ENCODE measurements at places on chromosomes 16 and 17.
A peak's percentile ranks its signal among the peaks of the same experiment; 100 is the strongest.

DNA sequence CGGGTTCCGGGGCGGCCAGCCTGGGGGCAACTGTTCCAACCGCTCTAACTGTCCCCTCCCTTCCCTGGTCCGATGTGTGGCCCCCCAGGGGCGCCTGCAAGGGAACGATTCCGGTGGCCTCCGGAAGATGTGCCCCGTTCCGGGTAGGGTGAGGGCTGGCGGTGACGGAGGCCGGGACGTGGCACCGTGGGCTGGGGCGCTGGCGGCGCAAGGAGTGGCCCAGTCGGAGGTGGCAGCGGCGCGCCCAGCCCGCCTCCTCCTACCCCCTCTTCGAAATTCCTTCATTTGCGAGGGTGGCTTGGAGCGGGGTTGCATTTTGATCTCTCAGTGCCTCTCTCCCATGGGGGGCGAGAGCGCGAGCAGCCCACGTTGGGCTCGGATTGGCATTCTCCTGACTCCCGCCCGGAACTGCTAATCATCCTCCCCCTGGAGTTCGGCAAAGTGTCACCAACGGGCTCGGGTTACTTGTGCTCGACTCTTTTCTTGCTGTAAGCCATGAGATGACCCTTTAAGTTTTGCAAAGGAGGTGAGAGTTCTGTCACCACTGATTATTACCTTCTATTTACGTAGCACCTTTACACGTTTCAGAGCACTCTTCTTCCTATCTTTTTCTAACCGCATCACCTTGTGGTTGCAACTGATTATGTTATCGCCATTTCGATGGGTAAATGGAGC lies 622 bp downstream of the NDEL1 start:
- peak; percentile 19 for DNase-seq

DNA sequence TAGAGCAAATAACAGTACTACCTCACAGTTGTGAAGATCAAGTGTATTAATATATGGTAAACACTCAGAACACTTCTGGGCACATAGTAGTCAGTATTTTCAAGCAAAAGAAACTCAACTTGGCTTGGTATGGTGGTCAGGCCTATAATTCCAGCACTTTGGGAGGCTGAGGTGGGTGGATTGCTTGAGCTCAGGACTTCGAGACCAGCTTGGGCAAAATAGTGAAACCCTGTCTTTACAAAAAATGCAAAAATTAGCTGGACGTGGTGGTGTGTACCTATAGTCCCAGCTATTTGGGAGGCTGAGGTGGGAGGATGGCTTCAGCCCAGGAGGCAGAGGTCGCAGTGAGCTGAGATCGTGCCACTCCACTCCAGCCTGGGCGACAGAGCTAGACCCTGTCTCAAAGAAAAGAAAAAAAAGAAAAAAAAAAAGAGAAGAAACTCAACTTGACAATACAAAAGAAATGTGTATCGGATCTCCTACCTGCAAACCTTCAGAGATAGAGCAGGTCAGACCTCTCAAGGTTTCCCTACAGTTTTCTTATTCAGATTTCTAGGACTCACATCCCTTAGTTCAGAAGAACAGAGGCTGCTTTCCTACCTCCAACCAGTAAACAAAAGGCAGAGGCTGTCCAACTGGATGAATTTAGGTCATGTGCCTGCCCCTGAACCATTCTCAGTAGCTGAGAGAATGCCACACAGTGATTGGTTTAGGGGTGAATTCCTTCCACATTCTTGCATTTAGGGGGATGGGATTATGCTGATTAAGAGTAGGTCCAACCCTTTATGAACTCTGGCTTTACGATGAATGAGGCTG lies 1.7 kb upstream of the KPNA2 start:
- no peak for DNase-seq

DNA sequence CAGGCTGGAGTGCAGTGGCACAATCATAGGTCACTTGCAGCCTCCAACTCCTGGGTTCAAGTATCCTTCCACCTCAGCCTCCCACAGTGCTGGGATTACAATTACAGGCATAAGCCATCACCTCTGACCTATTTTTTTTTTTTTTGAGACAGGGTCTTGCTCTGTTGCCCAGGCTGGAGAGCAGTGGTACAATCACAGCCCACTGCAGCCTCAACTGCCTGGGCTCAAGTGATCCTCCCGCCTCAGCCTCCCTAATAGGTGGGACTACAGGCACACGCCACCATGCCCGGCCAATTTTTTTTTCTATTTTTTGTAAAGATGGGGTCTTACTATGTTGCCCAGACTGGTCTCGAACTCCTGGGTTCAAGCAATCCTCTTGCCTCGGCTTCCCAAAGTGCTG lies 5.6 kb upstream of the GGA2 start:
- no peak for DNase-seq

DNA sequence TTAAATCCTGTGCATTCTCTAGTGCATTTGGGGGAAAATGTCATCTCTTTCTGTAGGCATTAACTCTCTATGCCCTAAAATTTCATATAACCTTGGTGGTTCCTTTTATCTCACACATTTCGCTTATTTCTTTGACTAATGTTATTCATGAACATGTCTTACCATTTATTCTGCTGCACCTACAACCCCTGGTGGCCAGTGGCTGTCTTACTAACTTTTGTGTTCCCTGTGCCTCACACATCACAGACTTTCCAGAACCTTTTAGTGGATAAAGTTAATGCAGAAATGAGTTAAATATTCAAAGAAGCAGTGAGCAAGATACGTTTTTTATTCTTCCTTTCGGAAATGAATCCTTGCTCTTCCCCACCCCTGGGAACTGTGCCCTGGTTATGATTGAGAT lies 111.9 kb downstream of the CDH13 start:
- no peak for DNase-seq

DNA sequence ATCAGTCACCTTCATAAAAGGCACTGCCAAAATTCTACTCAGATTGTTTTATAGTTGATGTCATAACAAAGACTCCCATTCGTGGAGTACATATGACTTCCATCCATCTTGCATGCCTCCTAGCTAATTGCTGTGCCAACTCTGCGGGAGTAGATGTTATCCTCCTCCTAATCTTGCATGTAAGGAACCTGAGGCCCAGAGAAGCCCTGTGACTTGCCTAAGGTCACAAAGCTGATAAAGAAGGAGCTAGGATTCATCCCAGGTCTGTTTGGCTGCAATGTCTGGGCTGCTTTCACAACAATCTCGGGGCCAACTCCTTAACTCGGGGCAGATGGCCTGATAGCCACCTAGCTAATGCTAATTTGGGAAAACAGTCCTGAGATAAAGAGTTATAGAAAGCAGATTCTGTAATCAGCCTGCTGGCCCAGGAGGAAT lies 87.3 kb downstream of the YPEL2 start:
- DNase-seq = no peak

DNA sequence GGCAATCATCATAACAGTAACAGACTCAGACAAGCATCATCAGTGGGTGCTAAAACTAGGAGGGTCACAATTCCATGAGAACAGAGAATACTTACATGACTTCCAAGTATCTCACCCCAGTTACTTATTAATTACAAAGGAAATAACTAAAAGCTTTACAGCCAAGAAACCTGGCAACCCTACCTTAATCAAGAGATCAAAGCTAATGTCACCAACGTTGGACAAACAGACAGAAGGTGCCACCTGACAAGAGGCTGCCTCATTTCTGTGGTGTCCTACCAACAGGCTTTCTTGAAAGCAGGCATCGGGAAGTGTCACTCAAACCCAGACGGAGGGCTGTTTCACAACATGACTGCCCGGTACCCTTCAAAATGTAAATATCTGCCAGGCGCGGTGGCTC lies 84.6 kb downstream of the RMI2 start:
- DNase-seq = no peak

- no peak for DNase-seq
These were observed 25.6 kb downstream of the MGAT5B start for GRCh38 chr17:76893623-76894334.

DNA sequence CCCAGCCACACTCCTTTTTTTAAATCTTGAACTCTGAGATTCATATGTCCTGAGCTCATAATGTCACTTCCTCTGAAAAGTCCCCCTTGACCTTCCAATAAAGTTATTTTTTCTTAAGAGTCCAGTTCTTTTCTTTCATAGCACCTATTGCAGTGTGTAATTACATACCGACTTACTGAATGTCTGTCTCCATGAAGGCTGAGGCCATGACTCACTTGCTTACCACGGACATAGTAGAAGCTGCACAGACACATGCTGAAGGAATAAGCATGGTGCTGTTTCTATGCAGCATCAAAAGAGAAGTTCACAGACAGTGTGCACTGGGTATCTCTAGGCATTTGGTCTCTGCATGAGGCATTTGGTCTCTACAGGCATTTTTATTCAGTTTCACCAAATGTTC lies 77.2 kb downstream of the C17orf67 start:
- DNase-seq = peak; percentile 76

DNA sequence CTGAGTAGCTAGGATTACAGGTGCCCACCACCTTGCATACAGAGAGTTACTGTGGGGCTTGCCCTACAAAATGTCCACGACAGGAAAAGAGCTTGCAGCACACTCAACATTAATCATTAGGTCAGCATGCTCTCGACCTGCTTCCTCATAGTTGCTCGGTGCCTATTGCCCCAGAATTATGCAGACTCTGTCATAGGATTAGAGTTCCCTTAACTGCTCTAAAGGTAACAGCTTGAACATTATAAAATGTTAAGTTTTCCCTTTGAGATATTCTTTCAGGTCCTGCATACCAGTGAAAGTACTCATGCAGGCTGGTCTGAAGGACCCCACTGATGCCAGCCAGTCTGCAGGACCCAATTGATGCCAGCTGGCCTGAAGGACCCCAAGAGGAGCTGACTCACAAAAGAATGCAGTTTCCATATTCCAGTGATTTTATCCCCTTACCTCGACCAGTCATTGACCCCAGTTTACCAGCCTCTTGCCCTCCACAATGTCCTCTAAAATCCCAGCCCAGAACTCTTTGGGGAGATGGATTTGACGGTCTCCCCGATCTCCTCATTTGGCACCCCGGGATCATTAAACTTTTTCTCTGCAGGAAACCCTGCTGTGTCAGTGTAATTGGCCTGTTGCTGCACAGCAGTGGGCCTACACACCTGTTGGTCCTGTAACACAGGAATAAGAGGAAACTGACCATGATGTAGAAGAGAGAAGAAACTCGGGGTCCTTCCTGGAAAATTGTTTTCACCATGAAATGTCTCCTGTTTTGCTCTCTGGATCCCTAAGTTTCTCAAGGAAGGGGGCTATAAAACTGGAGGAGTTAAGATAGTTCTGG lies 10.6 kb downstream of the ICAM2 start:
- DNase-seq = no peak

DNA sequence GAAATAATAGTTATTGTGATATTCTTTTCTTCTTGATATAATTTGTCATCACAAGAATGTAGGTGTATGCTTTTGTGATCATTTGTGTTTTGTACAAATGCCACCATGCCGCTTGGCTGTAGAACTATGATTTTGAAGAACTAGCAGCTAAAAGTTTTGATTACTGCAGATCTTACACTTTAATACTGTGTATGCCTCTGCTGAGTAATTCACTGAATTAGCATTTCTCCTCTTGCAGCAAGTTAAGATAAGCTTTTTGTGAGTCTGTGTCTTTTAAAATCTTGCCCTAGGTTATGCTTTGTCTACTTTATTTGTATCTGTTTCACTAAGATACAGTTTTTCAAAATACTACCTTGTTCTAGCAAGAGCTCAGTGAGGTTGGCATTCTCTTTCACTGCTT lies 326.5 kb upstream of the TBX2 start:
- DNase-seq = no peak

DNA sequence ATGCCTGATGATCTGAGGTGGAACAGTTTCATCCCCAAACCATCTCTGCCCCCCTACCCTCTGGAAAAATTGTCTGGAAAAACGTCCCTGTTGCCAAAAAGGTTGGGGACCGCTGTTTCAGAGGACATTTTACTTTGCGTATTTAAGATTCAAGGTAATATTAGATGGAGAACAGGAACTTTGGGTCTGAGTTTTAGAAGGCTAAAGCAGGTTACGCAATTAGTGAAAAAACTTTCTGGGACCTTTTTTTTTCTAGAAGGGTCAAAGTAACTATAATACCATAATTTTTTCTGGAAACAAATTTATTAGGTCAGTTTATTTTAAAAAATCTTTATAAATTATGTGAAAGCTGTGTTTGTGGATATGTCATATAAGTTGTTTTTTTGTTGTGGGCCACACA lies 5.8 kb downstream of the TANC2 start:
- no peak for DNase-seq

DNA sequence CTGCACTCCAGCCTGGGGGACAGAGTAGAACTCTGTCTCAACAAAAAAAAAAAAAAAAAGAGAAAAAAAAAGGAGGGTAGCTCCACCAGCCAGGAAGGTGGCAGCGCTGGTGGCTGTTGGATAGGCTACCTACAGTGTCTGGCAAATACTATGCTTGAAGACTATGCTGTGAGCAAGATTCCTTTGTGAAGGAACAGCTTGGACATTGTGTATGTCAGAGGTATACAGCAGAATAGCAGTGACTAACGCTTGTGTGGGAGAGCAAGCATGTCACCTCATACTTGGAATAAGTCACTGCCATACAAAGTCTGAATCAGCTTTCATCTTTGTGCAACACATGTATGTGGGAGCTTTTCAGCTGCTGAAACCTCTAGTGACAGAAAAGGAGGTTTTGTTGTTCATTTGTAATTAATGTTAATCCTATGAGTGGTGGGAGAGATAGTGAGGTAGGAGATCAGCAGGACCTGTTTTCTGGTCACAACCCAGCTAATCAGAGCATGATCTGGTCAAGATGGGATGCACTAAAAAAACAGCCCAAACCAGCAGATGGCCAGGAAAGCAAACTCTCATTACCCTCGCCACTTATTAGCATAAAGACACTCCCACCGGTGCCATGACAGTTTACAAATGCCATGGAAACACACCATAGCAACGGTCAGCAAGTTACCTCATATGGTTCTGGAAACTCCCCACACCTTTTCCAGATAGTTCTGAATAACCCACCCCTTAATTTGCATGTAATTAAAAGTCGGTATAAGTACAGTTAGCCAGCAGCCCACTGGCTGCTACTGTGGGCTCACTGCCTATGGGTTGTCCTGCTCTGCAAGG lies 6.8 kb upstream of the ITGAD start:
- DNase-seq = peak; percentile 46

DNA sequence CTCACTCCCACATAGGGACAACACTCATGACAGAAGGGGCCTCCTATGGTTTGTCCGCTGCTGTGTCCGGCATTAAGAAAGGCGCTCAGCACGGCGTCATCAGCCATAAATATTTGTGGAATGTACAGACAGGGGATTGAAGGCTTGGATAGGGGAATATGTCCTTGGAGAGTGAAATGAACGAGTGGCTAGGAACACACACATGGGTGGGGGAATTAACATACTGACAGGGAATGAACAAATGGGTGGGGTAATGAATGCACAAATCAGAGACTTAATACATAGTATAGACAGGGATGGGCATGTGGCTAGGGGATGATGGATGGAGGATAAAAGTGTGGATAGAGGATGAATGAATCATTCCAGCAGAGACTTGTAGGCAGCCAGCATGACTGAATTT lies 154.0 kb upstream of the HSBP1 start:
- peak; percentile 26 for DNase-seq

GRCh38 chr17:58377093-58377601 lies 25.1 kb upstream of the SUPT4H1 start:
- DNase-seq = no peak

DNA sequence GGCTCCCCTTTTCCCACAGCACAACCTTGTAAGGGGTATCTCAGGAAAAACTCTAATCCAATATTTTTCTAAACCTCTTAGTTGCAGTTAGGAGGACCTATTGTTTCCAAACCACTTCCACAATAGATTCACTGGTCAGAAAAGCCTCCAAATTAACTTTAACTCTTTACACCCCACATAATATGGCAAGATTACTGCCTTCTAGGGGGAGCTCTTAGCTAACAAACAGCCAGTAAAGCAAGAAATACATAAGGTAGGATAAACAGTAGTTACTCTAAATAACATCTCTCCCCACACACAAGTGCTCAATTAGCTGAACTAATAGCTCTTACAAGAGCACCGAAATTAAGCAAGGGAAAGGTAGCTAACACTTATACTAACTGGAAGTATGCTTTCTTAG lies 192.1 kb upstream of the KIF2B start:
- DNase-seq = no peak

All from HS-5 (cell line).